AG04450 (cell line): ENCODE measurements at places on chromosomes 3 and 15. TPM values are rescaled to one million over a fixed set of nuclear protein-coding genes. Genes with fewer than 3 reads are reported as not detected.

The EPHA6 gene
- not detected in 2 replicates for polyA plus RNA-seq

The TRH gene
- polyA plus RNA-seq, result not detected in 2 replicates

The SH2D7 gene
- 0.04 TPM in 1 of 2 replicates, not detected in the other for polyA plus RNA-seq

The SCG5 gene
- polyA plus RNA-seq, result 39.2 and 44.4 TPM in 2 replicates

The SLC6A11 gene
- polyA plus RNA-seq, result not detected in 2 replicates

The XXYLT1 gene
- 16.5 and 17.3 TPM in 2 replicates for polyA plus RNA-seq

The GABRR3 gene
- not detected in 2 replicates for polyA plus RNA-seq
